ENCODE measurements at places on chromosomes 16 and 17.

DNA sequence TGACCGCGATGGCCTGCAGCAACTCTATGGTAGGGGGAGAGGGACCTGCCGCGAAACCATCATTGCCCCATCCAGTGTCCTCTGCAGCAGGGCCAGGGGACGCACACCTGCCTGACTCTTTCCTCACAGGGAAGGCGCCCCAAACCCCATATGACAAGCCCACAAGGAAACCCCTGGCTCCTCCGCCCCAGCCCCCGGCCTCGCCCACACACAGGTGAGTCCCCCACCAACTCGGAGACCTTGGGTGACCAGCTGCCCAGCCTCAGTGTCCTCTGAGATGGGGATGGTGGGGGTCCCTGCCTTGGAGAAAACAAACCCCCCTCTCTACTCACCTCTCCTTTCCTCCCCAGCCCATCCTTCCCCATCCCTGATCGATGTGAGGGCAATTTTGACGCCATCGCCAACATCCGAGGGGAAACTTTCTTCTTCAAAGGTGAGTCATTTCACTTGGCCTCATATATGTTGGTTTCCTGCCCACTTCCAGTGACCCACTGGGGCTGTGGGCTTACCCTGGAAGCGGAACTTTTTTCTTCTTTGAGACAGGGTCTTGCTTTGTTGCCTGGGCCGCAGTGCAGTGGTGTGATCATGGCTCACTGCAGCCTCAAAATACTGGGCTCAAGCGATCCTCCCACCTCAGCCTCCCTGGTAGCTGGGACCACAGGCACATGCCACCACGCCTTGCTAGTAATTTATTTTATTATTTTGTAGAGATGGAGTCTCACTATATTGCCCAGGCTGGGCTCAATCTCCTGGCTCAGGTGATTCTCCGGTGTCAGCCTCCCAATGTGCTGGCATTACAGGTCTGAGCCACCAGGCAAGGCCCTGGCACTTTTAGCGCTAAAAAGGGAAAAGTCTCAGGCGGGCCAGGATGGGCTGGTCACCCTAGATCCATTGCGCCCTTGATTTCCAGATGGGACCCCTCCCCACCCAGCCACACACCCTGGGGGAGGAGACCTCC, 8.0 kb upstream of the IL32 start:
- no peak for DNase-seq

- no peak for DNase-seq
Observed at GRCh38 chr16:80346111-80346632, 194.6 kb upstream of the DYNLRB2 start.

DNA sequence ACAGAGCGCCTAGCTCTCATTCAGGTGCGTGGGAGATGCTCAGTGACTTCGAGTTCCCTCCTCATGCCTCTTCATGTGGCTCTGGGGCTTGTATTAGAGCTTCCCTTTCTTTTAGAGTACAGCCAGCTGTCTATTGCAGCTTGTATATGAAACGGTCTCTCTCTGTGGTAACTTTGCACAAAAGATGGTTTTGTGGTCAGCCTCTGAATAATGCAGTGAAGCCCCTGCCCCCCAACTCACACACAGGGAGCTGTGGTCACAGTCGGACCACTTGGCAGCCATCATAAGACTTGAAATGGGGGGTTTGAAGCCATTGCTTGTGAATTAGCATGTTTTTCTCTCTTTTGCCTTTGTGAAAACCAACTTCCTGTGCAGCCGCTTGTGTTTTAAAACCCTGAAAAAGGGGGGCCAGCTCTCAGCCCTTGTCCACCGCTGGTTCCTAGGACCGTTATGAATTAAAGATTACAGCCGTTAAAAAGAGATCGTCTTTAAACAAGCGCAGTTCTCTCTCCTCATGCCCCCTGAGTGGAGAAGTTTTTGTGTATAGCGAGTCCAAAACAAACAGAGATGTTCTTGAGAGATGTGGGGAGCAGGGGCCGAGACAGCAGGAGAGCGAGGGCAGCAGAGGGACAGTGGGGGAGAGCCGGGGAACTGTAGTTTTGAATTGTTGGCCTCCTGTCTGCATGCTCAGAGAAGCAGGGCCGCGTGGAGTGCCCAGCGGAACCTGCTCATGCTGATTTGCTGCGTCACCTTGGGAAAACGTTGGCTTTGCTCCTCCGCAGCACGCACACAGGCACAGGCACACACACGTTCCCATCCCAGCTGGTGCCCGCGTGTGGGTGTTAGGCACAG, 199.0 kb downstream of the MSI2 start:
- peak; percentile 33 for DNase-seq

- peak; percentile 19 for DNase-seq
Observed at GRCh38 chr16:2838928-2839327, 8.8 kb downstream of the ZG16B start.

DNA sequence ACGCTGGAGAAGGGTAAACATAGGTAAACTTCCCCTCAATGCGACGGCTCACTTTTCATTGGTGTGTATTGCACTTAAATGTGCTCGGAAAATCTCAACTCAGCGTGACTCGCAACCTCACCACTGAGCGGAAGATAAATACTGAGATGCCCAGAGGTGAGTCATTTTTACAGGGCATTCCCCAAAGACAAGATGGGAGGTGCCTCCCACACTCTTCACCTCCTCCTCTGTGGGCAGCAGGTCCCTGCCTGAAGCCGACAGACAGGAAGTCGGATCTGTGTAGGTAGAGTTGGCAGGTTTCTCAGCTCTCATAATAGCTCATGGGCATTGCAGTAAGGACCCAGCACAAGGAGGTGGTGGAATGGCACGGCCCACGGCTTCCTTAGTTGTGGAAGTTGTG, 274.6 kb upstream of the HSBP1 start:
- DNase-seq: no peak

All from activated T-helper 1 cell treated with anti-CD3 and anti-CD28 coated beads, Interleukin-12 subunit alpha, Interleukin-12 subunit beta, Interleukin-2, Interleukin-4 antibody, amounts not matched to agents 30 ng/mL and 10 ng/mL and 1 ng/mL, durations not matched to agents 14 hours and 24 hours and 36 hours (primary cell).